ENCODE measurements at places on chromosomes 1 and 21.

DNA sequence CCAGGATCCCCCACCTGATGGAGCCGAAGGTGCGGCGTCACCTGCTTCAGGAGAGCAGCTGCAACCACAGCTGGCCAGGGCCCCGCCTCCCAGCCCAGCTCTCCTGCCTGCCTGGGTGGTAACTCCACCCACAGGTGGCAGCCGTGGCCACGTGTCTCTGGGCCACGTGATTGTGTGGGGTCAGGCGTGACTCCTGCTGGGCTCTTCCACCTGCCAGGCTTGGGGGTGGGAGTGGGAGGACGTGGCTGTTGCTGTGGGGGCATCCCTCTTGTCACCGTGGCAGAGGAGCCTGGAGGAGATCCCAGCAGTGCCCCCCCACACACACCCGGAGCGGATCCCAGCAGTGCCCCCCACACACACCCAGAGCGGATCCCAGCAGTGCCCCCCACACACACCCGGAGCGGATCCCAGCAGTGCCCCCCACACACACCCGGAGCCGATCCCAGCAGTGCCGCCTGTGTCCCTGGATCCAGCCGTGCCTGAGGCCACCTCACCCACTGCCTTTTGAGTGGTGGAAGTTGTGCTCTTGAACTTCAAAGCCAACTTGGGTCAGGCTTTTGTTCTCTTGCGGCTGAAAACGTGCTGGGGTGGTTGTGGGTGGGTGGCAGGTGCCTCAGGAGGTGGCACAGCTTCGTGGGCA is 32.2 kb downstream of the POFUT2 start:
- DNase-seq, result no peak

DNA sequence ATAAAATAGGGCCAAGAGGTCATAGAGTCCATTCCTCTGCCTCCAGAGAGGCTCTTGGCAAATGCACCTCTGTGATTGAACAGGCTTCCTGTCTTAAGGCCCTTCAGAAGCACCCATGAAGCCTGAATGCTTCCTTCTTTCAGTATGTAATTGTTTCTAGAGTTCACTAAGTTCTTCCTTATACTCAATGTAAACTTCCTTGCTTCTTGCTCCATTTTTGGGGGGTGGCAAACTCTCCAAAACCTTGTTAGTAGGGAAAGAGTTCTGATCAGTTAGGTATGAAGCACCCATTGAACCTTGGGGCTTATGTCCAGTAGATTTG is 102.3 kb upstream of the LPGAT1 start:
- DNase-seq, result no peak

GRCh38 chr1:153356392-153357075 is 1.1 kb upstream of the S100A9 start:
- DNase-seq, result no peak

GRCh38 chr1:219099307-219099706 is 74.4 kb upstream of the LYPLAL1 start:
- no peak for DNase-seq

- no peak for DNase-seq
These were observed 3.1 kb downstream of the ATP1A1 start for GRCh38 chr1:116375887-116376728.

- no peak for DNase-seq
These were observed 51.1 kb downstream of the ST6GALNAC3 start for GRCh38 chr1:76125473-76126219.

DNA sequence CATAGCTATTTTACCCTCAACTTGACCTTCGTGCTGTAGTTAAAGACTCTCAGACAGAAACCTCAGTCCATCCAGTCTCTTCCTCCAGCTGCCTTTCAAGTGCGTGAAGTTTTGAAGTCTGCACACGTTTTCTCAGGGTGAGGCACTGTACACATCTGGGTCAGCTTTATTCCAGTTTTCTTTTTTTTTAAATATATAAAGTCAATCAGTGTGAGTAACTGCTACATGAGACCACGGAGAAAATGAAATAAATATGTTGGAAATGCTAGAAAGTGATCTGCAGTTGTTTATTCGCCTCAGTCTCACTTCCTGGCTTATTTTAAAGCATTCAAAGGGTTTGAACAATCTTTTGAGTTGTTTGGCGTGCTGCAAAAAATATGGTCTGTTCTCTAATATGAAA is 135.7 kb downstream of the ROR1 start:
- DNase-seq, result no peak

DNA sequence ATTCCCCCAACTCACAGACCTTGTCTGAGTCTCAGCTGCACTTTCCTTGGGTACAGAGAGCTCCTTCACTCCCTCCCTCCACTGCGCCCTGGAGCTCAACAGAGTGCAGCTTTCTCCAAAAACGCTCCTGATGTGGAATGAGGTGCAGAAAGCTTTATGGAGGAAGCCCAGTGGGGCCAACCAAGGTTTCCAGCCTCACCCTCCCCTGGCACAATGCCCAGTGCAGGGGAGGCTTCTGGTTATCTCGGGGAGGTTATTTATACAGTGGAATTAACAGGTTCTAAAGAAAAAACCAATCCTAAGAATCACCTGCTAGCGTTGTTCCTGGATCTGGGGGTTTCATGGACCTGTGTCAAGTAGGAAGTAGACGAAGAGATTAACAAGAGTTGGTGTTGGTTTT is at the start of gene ITLN1:
TSS of gene ITLN1 (minus strand) at position 139 of the 400 bp plus-strand sequence. CDS start 303 bp downstream, outside the sequence.
- DNase-seq, result no peak

GRCh38 chr1:109969907-109970306 is 14.7 kb upstream of the AHCYL1 start:
- DNase-seq, result no peak

DNA sequence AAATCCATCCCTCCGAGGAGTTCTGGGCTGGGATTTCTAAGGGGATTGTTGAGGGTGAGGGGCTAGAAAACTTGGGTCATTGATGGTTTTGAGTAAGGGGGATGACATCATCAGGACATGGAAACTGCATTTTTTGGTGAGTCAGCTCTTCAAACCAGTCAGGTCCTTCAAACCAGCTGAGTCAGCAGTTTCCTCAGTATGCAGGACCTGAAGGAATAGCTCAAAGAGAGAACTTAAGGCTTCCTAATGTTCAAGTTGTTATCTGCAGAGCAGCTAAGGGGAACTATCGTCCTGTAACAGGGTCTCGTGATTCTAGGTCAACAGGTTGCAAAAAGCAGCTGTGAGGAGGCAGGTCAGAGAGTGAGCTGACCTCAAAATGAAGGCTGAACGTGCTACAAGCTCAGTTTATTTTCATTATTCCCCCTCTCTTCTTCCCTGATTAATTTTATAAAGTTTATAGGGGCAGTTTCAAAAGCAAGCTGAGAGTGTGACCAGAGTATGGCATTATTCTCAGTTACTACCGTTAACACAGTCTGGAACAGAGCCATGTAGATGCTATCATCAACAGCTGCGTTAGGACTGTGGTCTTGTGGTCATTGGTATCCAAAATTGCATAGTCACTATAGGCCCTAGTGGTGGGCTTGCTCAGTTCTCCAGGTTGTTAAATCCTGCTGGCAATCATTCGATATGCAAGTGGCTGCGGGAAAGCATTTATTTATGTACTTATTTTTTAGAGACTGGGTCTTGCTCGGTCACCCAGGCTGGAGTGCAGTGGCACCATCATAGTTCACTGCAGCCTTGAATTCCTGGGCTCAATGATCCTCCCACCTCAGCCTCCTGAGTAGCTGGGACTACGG is 10.7 kb upstream of the SDC3 start:
- no peak for DNase-seq

- no peak for DNase-seq
These were observed 733.3 kb downstream of the PTPRU start for GRCh38 chr1:29969576-29969975.

DNA sequence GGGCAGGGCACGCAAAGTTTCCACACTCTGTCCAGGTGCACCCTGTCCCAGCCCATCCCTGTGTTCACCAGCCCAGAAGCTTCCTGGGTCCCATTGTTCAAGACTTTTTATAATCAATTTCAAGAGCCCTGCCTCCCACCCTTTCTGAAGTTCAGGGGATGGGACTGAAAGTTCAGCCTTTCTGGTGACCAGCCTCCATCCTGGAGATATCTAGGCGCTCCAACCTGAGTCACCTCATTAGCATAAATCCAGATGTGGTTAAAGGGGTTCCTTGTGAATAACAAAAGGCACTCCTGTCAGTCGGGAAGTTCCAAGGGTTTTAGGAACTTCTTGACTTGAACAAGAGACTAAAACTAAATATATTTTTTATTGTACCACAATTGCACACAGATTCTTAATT is 48.4 kb upstream of the RAP1A start:
- no peak for DNase-seq

DNA sequence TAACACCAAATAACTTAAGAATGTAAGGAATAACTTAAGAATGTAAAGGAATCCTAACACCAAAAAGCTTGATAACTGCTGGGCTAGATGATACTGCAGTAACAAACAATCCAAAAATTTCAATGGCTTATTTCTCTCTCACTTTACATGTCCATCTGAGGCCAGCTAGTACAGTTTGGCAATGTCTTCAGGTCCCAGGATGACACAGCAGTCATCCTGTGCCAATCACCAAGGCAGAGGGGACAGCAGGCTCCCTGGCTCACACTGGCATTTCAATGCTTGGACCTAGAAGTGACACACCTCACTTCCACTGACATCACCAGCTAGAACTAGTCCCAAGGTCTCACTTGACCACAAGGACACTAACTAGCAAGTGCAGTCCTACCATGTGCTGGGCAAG is 15.3 kb downstream of the DNAJC11 start:
- DNase-seq, result no peak

- no peak for DNase-seq
These were observed 43.8 kb upstream of the TNFSF18 start for GRCh38 chr1:173094541-173094940.

DNA sequence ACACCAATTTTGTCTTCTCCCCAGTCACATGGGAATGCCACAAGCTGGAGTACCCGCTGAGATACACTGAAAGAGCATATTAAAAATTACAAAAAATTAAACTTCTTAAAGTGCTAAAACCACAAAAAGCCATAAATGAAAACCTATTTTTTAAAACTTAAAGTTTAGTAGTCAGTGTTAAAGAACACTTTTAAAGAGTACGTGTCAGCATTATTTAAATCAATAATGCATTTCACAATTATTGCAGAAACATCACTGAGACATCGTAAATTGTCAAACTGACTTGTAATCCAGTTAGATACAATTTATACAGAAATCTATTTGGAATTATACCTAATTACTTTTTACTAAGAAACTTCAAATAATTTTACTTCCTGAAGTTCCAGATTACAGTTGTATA is 22.9 kb downstream of the ZBTB21 start:
- DNase-seq, result no peak

DNA sequence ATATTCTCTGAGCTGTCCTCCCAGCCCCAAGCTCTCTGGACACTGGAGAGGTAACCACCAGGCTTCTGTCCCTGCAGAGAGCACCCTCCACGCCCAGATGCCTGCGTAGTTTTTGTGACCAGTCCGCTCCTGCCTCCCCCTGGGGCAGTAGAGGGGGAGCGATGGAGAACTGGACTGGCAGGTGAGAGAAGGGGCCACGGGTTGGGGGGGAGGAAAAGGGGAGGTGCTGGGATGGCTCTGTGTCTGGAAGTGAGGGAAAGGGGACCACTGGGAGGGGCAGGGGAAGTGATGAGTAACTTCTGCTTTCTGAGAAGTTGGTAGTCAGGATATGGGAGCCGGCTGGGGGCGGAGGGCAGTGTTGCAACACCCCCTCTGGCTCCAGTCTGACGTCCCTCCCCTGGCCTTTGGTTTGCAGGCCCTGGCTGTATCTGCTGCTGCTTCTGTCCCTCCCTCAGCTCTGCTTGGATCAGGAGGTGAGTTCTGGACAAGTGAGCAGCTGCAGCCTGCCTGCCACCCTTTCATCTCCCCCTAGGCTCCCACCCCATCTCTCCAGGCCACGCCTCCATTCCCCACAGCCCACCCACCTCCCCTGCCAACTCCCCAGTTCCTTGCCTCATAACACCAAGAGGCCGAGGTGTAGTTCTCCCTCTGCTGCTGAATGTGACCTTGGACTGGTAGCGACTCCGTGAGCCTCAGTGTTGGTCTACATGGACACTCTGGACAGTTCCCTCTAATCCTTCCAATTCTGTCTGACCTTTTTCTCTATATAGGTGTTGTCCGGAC is 3.1 kb downstream of the ADAMTSL4 start:
- no peak for DNase-seq

DNA sequence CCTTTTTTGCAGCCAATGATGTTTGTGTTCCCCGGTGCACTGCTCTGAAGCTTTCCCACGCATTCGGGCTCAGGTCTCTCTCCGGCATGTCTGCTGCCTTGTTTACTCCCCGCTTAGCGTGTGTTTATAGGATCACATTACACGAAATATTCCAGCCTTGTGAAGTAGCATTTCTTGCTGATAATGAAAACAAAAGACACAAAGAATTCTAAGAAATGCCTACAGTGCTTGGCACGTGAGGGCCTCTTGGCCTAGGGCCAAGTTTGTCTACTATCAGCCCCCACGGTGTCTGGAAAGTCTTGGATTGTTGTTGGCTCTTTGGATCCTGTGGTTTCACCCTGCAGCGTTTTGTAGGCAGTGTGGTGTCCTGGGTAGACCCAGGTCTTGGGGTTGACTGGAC is 11.2 kb upstream of the GSTM4 start:
- DNase-seq, result no peak

- no peak for DNase-seq
These were observed 2.8 kb downstream of the HES4 start for GRCh38 chr1:996851-997712.

- DNase-seq, result no peak
These were observed 35.8 kb downstream of the HHAT start for GRCh38 chr1:210364479-210364878.

DNA sequence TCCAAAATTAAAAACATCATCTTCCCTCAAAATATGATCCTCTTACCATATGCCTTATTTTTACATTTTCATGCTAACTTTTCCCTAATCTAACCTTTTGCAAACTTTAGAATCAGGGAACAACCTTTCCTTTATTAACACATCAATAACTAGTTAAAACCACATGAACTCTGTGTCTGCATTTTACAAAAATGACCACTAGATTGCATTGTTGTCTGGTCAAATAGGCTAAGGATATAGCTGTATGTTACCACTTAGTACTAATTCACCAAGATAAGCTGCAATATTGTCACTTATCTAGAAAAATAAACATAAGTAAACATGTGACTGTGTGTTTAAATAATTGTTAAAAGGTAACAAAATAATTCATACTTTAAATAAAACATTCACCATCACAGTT is 82.3 kb downstream of the DENND1B start:
- DNase-seq, result no peak

- DNase-seq, result no peak
These were observed 131.6 kb downstream of the TGFBR3 start for GRCh38 chr1:91754348-91754747.

- DNase-seq, result no peak
These were observed 41.4 kb downstream of the KCNK1 start for GRCh38 chr1:233655301-233655740.

DNA sequence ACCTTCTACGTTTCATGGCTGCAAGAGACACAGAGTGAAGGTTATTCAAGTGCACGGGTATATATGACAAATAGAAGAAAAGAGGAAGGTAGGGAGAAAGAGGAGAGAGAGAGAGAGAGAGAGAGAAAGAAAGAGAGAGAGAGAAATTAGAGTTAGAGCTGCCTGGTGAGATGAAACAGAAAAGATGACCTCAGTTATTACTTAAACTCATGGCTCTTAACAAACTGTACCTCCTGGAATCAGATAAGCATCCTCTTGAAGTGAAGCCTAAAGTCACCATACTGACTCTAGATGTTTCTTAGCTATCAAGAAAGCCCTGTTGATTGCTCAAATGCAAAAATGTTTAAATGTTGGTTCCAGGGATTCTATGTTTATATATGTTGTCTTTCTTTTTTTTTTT is 597.7 kb upstream of the ZP4 start:
- DNase-seq, result no peak

GRCh38 chr1:217494767-217495166 is 136.1 kb downstream of the GPATCH2 start:
- DNase-seq, result no peak

All from D721Med (cell line).